Stimulated activated CD8-positive, alpha-beta memory T cell treated with anti-CD3 and anti-CD28 coated beads, Interleukin-7, amount 100 ng/mL, for 1 hour (primary cell): ENCODE measurements at places on chromosomes 4 and X.

DNA sequence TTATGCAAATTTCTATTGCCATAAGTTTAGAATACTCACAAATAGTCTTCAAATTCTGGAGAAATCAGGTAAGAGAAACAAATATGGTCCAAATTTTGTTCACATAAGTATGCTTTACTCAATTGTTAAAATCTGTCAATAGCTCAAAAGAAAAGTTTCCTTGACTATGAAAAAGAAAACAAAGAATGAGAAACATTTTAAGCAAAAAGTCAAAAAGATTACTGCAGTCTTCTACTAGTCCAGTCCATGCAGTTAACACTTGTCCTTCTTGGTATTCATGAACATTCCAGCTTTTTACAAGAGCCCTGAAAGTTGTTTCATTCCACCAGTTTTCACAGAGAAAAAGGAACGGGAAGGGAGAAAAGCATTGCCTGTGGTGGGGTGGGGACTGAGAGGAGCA lies 54.7 kb upstream of the ZXDA start:
- no peak for DNase-seq

GRCh38 chr4:103786593-103786992 lies 66.8 kb upstream of the TACR3 start:
- DNase-seq = no peak

DNA sequence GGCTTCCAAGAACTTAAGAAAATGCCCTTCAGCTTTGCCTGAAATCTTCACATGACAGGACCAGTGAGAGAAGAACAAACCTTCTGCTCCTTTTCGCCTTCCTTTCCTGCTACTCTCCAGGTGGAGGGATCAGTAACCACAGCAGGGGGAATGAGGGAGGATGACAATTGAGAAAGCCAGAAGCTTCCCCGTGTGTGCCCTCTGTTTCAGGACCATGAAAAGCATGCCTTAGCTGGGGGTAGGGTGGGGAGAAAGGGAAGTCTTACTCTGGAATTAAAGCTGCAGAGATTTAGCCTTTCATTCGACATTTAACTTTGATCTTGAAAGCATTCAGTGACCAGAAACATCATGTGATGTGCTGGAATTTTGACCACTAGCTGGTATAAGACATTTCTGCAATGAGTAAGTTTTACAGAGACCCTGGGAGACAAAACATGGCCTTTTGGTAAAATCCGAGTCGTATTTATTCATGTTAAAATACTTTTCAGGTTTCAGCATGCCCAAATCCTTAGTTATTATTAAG lies 10.6 kb upstream of the PUDP start:
- DNase-seq = no peak

DNA sequence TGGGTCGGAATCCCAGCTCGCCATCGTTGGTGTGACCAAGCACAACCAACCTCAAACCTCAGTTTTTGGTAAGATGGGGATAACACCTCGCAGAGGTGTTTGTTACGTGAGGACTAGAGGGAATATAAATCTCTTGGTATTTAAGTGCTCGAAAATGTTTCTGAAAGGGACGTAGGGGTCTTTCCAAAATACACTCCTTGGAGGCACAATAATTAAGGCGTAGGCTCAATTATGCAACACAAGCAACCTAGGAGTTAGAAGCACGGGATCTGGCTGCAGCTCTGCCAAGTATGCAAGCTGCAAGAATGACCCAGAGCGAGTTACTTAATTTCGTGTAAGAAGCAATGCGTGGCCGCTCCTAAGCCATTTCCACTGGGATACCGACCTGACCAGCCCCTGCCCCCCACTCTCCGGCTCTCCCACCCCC lies 552 bp downstream of the ADH5 start:
- no peak for DNase-seq

GRCh38 chr4:185142564-185142911 lies 528 bp upstream of the SLC25A4 start:
- DNase-seq = no peak

DNA sequence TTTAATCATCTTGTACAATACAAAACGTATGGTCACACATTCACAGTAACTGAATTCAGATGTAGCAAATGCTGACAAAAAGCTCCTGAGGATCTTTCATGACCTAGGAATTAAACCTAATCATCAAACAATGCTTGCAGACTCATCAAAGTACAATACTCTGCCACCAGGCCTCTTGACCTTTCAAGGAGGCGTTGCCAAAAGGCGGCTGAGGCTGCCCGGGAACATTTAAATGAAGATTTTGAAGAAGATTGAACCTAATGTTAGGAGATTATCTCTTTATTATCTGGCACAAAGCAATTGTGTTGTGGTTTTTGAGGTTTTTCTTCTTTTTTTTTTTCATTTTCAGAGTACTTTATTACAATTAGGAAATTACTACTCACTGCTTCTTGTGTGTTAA lies 340.5 kb downstream of the GALNTL6 start:
- DNase-seq = no peak

DNA sequence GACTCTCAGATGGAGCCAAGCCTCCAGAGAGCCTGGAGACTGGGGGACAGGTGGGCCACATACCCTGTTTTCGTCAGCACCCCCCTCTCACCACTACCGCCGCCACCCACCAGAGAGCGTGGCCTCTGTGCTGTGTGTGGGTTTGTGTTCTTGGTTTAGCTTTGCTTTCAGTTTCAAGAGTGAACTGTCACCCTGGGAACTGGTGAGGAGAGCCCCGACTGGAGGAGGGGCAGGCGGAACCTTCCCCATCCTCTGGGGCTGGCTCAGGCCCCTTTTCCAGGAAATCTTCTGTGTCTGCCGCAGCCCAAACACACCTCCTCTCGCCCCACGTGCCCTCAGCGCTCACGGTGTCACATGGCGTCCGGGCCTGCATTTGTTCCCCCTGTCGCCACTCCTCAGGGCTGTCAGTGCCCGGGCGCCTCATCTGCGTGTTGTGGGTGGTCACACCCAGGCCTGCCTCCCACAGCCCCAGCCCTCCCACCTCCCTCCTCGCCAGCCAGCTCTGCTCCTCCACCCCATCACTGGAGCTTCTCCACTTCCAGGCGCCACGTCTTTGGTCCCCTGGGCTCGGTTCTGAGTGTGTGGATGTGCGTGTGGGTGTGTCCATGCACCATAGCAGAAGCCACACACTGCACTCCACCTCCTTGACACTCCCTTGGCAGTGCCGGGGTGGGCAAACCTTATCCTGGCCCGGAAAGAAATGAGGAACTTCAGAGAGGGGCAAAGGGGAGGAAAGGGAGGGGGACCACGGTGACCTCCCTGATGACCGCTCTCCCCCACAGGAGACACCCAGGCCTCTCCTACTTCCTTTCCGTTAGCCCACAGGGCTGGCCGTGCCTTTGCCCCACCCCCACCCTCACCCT lies 27.8 kb downstream of the ELF4 start:
- DNase-seq = peak; percentile 39

GRCh38 chrX:56029188-56029587 lies 203.0 kb upstream of the KLF8 start:
- no peak for DNase-seq
